Substantia nigra (tissue), 51 donors: ENCODE measurements at places on chromosomes 3 and 15.

DNA sequence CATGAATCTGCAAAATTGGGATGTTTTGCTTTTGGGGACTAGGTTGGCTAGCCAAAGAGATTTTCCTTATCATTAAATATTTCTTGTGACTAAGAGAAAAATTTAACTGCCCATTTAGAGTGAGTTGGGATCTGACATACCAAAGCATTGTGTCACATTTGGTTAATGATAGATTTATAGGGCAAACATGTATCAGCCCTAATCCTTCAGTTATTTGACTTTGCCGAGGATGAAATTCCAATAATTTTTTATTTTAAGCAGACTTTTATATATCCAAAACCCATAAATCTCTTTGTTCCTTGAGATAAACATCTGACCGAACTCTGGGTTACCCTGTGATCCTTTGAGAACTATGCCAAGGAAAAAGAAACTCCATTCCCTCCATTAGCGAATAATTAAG is 218.9 kb downstream of the CDIN1 start:
- no peak for DNase-seq

- DNase-seq = peak; percentile 23
These were observed 113.3 kb downstream of the IQSEC1 start for GRCh38 chr3:12959838-12960378.

DNA sequence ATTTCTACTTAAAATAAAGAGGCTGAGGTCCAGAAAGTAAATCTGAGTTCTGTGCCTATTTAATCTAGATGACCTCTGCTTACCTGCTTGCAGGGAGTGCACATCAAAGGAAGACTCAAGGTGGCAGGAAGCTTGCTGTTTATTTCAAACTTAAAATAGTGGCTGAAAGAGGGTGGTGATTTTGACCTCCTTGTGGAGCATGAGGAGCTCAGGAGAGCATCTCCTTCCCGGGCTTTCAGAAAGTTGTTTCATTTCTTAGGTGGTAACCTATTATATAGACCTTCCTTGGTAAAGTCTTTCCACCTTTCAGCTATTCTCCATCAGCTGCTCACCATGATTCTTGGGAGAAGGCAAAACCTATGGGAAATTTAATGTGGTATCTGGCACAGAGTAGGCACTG is 494 bp downstream of the GCSAM start:
- no peak for DNase-seq

DNA sequence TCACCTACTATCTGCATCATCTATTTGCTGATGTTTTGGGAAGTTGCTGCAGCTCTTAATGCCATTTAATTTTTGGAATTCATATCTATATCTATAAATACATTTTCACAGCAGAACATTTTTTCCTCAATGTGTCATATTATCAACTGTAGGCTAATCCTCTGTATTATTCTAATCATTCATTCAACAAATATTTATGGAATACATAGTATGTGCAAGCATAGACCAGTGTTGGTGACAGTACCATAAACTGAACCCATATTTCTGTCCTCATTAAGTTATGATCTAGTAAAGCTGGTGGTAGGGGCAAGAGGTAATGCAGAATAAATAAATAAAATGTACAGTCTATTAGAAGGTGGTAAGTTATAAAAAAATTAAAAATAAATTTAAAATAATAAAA is 585.3 kb upstream of the BCHE start:
- no peak for DNase-seq

DNA sequence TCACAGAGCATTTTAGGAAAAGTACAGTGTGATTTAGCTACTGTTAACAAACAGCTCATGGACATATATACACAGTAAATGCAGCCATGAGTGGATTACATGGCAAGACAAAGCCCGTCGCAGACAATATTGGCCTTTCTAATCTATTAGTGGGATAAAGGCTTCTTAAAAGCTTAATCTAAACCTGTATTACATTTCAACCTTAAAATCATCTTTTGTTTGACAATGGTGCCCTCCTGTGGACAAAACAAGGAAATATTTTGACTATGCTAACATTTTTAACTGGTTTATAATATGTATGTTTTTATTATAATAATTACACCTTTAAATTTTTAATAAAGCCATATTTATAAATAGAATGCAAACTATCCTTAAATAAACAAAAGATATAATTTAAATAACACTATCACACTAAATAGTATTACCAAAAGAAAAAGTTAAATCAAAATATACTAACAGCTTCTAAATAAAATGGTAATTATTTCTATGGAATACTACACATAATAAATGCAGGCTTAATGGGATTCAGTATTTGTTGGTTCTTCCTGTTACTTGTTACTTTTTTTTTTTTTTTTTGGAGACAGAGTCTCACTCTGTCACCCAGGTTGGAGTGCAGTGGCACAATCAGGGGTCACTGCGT is 38.6 kb downstream of the TAFA4 start:
- DNase-seq = no peak

DNA sequence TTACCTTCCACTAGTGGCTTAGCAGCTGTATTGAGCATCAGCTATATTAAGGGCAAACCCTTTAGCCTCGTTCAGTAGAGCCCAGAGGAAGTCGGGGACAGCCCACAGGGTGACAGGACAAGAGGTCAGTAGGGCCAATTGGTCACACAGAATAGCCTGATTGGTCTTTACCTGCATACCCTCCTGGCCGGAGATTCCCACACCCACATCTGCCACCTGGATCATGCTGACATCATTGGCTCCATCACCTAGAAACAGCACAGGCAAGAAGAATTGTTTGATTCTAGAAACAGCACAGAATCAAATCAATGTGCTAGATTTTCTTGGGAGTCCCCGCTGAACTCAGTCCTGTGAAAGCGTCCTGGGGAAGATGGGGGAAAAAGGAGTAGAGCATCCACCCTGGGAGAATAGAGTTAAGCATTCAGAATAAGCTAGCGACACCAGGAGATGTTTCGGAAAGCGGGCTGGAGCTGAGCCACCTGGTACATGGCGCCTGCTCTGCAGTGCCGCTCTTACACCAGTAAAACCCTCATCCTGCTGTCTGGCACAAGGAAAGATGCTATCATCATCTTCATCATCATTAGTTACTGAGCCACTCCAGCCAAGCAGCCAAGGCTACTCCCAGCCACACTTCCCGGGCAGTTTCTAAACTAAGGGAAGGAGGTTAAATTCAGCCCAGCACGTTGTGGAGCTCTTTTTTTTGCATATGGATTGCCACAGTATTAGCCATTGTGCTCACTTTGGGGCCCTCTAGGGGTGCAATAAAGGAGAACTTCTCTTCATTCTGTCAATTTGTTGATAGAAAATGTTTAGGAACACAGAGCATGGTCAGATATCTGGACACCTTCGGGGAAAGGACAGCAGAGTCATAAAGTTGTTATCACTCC is 171.3 kb downstream of the ATP10A start:
- DNase-seq = no peak

- DNase-seq = no peak
These were observed 37.9 kb downstream of the GASK1A start for GRCh38 chr3:43017004-43017403.

GRCh38 chr3:78911394-78911793 is 856.4 kb downstream of the ROBO1 start:
- no peak for DNase-seq

DNA sequence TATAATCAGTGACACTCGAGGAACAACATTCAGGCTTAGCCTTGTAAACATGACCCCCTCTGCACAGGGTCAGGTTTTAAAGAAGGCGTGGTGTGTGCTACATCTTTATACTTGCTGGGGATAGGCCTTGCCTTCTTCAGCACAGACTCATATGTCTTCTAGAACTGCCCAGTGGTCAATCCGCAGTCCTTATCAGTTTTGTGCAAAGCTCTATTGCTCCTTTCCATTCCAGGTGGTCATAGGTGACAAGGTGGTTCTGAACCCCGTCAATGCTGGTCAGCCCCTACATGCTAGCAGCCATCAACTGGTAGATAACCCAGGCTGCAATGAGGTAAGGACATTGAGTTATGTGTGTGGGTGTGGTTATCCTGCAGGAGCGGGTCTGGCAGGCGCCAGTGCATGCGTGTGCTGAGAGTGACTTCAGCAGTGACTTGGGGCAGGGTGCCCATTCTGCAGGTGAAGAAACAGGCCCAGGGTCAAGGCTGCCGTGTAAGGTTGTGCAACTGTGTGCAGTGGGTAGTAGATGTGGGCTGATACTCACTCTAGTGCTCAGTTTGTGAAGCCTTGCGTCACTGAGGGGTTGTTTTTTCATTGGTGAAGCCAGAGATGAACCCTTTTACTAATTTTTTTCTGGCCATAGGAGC is 150.9 kb downstream of the ITPR1 start:
- no peak for DNase-seq

DNA sequence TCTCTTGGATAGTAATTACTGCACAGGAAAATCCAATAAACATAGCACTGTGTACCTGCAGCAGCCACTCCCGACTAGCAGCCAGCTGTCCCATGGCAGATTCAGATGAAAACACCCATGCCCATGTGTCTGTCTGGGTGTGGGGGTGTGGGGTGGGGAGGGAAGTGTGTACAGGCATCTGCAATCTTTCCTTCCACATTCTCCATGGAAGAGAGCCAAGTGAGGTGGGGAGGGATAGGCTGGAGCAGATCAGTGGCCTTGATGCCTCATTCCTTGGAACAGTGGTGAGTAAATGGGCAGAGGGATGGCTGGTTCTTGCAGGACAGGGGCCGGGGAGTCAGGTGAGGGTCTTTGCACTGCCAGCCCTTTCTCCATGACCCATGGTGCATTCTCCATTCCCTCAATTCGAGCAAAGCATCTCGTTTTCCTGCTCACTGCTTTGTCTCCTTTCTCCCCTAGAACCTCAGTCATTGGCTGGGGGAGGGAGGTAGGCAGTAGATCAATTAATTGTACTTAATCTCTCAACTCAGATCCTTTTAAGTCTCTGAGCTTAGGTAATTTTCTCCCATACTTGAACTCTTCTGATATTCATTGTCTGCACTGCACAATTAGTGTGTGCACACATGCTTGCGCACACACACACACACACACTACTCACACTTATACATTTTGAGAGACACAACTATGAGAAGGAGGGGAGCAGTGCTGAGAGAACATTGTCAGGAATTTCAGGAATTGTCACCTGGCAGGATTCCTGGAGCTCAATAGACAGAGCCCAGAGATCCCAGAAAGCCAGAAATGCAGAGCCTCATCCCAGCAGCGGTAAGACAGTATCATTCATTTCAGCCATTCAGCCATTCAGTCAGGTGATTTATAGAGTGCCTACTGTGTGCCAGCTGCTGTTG is 31.9 kb downstream of the PDIA5 start:
- DNase-seq = no peak

DNA sequence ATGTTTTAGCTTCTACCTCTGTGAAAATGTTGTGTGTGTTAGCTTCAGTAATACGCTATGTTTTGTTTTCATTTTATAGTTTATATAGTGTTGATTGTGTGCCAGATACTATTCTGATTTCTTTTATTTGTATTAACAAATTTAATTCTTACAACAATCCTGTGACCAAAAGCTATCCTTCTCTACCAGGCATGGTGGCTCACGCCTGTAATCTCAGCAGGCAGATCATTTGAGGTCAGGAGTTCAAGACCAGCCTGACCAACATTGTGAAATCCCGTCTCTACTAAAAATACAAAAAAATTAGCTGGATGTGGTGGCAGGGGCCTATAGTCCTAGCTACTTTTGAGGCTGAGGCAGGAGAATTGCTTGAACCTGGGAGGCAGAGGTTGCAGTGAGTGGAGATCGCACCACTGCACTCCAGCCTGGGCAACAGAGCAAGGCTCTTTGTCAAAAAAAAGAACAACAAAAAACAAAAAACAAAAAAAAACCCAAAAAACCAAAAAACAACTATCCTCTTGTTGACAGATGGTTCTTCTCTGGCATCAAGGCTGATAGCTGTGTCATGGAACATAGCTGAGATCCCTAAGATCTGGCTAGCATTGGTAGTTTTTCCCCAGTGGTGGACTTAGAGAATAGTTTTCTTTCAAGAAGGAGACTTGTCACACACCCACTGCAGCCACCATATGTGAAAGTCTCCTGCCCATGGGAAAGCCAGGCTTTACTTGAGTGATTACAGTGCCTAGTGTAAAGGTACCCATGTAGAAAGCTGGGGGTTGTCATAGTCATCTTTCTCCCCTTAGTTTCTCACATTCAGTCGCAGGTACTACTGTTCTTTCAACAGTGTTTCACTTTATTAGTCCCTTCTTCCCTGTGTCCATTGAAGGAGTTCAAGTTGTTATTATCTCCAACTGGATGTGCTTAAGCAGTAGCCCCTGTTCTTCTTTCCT is 116.5 kb downstream of the UBE2E2 start:
- DNase-seq = no peak

GRCh38 chr3:138943724-138944653 is 2.9 kb downstream of the FOXL2 start:
- no peak for DNase-seq

- DNase-seq = no peak
These were observed 28.6 kb upstream of the MTMR10 start for GRCh38 chr15:31019986-31020385.

- DNase-seq = no peak
These were observed 84.6 kb downstream of the CD47 start for GRCh38 chr3:108006077-108006771.

GRCh38 chr3:87873136-87873535 is 185.7 kb downstream of the CGGBP1 start:
- no peak for DNase-seq
